ENCODE measurements at places on chromosomes 6 and 20.

DNA sequence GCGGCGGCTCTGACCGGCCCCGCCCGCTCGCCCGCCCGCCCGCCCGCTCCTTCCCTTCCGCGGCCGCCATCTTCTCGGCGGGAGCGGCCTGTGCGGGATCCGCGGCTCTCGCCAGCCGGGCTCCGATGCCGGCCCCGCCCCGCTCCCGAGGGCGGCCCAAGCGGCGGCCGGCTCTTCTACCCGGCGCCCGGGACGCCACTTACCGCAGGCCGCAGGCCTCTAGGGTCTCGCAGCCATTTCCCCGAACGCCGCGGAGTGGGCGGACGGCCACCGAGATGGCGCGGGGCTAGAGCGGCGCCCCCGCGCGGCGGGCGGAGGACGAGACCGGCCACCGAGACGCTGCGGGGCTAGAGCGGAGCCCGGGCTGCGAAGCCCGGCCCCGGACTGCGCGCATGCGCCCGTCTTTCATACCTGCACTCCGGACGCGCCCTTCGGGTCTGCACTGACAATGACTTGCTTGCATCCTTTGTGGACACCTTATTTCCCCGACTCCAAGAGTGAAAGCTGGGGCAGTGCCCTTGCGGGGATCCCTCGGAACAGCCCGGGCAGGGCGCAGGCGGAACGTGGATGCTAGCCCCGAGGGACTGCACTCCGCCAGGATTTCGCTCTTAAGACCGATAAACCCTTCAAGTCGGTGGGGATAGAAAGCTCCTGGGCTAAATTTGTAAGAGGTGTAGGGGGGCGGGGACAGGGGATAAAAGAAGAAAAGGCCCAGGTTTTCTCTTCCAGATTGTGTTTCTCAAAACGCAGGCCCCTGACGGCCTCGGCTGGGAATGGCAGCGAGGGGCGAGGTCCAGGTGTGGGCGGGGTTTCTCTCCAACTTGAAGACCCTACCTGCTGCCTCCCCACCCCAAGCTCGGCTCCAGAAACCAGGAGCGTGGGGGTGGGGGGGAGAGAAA, at the start of gene DIDO1:
Gene DIDO1 (minus strand): TSS at position 277 of the 899 bp plus-strand sequence.
- peak; percentile 96 for DNase-seq

- DNase-seq = no peak
Measured at GRCh38 chr6:68834551-68834950, 199.5 kb downstream of the ADGRB3 start.

DNA sequence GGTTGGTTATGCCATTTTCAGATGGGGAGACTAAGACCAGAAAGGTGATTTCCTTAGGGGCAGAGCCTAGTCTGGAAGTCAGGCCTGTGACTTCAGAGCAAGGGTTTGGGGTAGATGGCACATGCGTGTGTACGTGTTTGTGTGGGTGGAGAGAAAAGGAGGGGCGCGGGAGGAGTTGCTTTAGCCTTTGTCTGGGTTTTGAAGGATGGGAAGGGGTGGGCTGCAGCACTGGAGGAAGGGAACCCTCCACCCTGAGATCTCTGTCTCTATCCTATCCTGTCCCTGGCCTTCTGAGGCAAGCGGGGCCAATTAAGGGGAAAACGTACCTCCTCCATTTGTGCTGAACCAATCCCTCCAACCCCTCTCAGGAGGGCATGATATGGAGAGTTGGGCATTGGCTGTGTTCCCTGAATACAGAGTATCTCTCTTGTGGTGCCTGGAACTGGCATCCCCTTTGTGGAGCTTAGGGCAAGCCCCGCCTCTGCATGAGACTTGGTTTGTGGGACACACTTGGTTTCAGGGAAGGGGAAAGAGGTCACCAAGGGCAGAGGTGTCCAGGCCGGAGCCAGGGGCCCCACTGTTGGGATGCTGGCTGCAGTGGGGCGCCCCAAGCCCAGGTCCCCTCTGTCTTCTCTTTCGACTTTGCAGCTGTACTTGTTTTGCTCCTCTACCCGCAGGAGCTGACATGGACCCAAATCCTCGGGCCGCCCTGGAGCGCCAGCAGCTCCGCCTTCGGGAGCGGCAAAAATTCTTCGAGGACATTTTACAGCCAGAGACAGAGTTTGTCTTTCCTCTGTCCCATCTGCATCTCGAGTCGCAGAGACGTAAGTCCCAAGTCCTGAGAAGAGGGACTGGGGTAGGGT, at the start of gene DBNDD2:
Gene DBNDD2 (plus strand): TSS at position 507 of the 863 bp plus-strand sequence. CDS start 179 bp downstream, at position 686.
- no peak for DNase-seq

- no peak for DNase-seq
Measured at GRCh38 chr6:44060612-44061374, 66.5 kb downstream of the MRPL14 start.

DNA sequence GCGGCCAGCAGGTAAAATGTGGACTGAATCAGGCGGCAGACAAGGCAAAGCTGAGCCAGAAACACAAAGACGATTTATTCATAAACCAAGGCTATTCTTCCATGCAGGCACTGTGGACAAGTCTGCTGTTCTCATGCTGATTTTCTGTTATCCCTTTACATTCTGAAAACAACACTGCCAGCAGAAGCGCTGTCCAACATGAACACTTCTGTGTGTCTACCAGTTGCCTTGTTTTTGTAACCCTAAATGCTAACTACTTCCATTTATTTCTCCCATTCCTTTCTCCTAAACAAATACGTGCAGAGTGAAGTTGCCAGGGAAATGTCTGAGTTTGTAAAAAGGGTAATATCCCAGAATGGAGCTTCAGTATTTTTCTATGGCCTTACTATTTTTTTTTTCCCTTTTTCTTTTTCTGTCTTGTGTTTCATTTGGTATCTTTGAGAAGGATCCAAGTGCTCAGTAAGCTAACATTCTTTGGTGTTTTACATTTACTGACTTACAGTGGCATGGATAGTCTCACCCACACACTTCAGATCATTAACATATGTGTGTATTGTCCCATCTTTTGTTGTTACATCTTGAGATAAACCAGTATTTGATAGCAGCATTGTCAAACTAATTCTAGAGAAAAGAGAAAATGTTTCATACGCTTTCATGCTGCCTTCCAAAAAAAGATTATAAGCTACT, 1308.9 kb upstream of the MAP3K7 start:
- DNase-seq = no peak

- DNase-seq = no peak
Measured at GRCh38 chr6:2763876-2764540, 1.2 kb upstream of the WRNIP1 start.
